Activated naive CD8-positive, alpha-beta T cell treated with anti-CD3 and anti-CD28 coated beads, Interleukin-2, amount 10 ng/mL, durations not matched to agents 7 days and 5 days (primary cell): ENCODE measurements at places on chromosomes 3 and 15.

DNA sequence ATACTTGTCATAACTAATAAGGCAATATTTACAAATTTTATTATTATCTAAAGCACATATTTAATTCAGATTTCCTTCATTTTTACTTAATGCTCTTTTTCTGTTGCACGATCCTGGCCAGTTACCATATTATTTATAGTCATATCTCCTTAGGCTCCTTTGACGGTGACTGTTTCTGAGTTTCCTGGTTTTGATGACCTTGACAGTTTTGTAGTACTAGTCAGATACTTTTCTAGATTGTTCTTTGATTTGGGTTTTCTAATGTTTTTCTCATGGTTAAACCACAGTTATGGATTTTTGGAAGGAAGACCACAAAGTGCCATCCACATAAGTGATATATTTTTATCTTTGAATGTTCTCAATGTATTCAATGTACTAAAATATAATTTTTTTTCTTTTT is 171.0 kb upstream of the NANOGP8 start:
- no peak overlapping the region for H3K4me3 ChIP-seq
- no peaks in the 10 kb centered on the region for H3K27me3 ChIP-seq
- DNase-seq = no peak
- H3K36me3 ChIP-seq = no peaks in the 10 kb centered on the region

GRCh38 chr15:82648257-82649103 is 1.3 kb upstream of the CPEB1 start:
- peaks cover 59% of the 10 kb centered on the region for H3K27me3 ChIP-seq
- DNase-seq = no peak
- no peak overlapping the region for H3K27ac ChIP-seq
- H3K4me3 ChIP-seq = peak overlapping the region; percentile 32
- H3K36me3 ChIP-seq = no peaks in the 10 kb centered on the region

DNA sequence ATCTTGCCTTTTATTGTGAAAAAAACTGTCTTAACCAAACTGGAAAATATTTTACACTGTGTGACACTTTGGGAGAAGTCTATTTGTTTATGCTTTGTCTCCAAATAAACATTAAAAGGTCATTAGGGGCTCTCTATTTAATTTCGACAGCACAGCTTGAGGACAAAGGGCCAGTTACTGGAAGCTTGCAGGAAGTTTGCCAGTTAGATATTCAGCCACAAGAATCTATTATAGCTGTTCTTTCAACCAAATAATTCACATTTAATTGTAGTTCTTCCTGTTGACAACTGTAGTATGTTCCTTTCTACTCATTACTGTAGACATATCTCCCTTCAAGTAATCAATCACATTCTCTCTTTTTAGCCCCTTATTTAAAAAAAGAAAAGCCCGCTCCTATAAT is 6.1 kb downstream of the CP start:
- peaks cover 2% of the 10 kb centered on the region for H3K27me3 ChIP-seq
- H3K27ac ChIP-seq = no peak overlapping the region
- H3K4me3 ChIP-seq = no peak overlapping the region
- DNase-seq = no peak
- peaks cover 1% of the 10 kb centered on the region for H3K36me3 ChIP-seq
- H3K4me1 ChIP-seq = no peaks in the 10 kb centered on the region

- no peak overlapping the region for H3K4me3 ChIP-seq
- H3K36me3 ChIP-seq = no peaks in the 10 kb centered on the region
- H3K27me3 ChIP-seq = peaks cover 4% of the 10 kb centered on the region
- DNase-seq = no peak
Measured at GRCh38 chr15:96702589-96702988, 372.1 kb downstream of the NR2F2 start.

DNA sequence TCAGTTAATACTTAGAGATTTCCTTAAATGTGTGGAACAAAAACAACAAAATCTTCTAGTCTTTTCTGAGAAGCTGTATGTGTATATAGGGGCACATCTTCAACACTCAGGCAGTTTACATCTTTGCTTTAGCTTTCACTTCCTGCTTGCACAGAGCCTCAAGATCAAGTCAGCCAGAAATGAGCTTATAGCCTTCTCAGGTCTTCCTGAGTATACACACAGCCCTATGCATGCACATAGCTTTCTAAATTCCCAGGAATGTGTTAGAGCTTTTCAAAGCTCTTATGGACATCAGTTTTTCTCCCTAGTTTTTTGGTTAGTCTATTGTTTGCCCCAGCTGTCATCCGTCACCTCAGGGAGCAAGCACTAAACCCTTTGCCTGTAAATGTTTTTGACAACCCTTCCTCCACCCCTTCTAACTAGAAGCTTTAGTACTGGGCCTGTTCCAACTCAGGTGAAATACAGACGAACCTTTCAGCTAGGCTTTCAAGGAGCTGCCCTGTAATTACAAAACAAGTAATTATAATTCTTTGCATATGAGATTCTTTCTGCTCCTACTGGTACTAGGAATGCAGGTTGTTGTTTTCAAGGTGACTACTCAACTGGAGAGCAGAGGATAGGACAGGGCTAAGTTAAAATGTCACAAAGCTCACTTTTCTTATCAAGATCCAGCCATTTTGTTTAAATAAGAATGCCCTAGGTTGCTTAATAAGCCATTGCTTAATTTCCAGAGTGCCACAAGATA is 22.6 kb upstream of the MTMR10 start:
- no peak for DNase-seq
- peaks cover 21% of the 10 kb centered on the region for H3K4me1 ChIP-seq
- peaks cover 2% of the 10 kb centered on the region for H3K27me3 ChIP-seq
- H3K36me3 ChIP-seq = peaks cover 17% of the 10 kb centered on the region
- peak overlapping the region; percentile 38 for H3K4me3 ChIP-seq

- H3K36me3 ChIP-seq = no peaks in the 10 kb centered on the region
- H3K4me3 ChIP-seq = no peak overlapping the region
- H3K27me3 ChIP-seq = peaks cover 9% of the 10 kb centered on the region
- H3K4me1 ChIP-seq = no peaks in the 10 kb centered on the region
- DNase-seq = no peak
Measured at GRCh38 chr3:124325248-124325647, 333.3 kb upstream of the ROPN1 start.

DNA sequence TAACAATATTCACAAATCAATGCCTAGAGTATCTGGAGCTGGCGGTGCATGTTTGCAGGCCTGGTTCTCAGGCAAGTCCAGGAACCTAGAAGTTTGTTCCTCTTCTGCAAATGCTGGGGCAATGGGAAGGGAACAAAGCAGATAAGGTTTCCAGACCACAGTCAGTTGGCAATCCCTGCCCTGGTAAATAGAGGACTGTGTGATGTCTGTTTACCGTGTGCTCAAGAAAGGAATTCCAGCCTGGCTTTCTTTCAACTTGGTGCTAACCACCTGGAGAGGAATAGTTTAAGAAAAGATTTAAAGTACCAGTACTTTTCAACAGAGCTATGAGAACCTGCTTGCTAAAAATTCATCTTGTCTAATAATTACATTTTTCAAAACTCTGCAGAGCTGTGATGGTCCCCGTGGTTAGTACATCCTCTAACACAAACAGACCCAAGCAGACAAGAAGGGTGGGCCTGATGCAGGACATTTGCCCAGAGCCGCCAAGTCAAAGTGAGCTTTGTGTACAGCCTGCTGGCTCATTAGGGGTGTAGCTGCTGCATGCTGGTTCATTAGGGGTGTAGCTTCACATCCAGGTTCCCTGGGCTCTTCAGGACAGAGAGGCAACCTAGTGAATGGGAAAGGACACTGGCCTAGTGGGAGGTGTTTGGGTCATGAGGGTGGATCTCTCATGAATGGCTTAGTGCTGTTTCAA is 220.5 kb downstream of the SQOR start:
- no peaks in the 10 kb centered on the region for H3K4me1 ChIP-seq
- no peak for DNase-seq
- H3K4me3 ChIP-seq = no peak overlapping the region
- H3K36me3 ChIP-seq = no peaks in the 10 kb centered on the region
- H3K27me3 ChIP-seq = no peaks in the 10 kb centered on the region

DNA sequence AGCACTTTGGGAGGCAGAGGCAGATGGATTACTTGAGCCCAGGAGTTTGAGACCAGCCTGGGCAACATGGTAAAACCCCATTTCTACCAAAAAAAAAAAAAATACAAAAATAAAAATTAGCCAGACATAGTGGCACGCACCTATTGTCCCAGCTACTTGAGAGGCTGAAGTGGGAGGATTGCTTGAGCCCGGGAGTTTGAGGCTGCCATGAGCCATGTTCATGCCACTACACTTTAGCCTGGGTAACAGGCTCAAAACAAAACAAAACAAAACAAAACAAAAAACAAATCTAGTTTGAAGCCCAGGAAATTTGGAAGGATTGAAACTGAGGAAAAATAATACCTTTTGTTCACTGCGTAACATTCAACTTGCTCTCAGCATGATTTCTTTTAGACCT is 16.6 kb downstream of the TMOD3 start:
- H3K27me3 ChIP-seq = no peaks in the 10 kb centered on the region
- peaks cover 40% of the 10 kb centered on the region for H3K4me1 ChIP-seq
- peak overlapping the region; percentile 23 for H3K4me3 ChIP-seq
- DNase-seq = no peak
- H3K36me3 ChIP-seq = peaks cover 19% of the 10 kb centered on the region

GRCh38 chr15:35979608-35980007 is 433.6 kb upstream of the DPH6 start:
- H3K36me3 ChIP-seq = no peaks in the 10 kb centered on the region
- H3K27me3 ChIP-seq = no peaks in the 10 kb centered on the region
- DNase-seq = no peak
- H3K4me1 ChIP-seq = no peaks in the 10 kb centered on the region
- H3K4me3 ChIP-seq = no peak overlapping the region

GRCh38 chr3:105868431-105868741 is 426 bp downstream of the CBLB start:
- DNase-seq = no peak
- H3K36me3 ChIP-seq = peaks cover 33% of the 10 kb centered on the region
- peak overlapping the region; percentile 93 for H3K4me3 ChIP-seq
- peak overlapping the region; percentile 98 for H3K27ac ChIP-seq

- no peak overlapping the region for H3K4me3 ChIP-seq
- DNase-seq = no peak
- H3K4me1 ChIP-seq = peaks cover 16% of the 10 kb centered on the region
- H3K36me3 ChIP-seq = peaks cover 40% of the 10 kb centered on the region
- no peaks in the 10 kb centered on the region for H3K27me3 ChIP-seq
Measured at GRCh38 chr3:71560665-71561064, 22.9 kb downstream of the FOXP1 start.

- H3K27me3 ChIP-seq = peaks cover 2% of the 10 kb centered on the region
- no peak for DNase-seq
- H3K27ac ChIP-seq = no peak overlapping the region
- H3K4me1 ChIP-seq = peaks cover 6% of the 10 kb centered on the region
- H3K4me3 ChIP-seq = no peak overlapping the region
Measured at GRCh38 chr15:98519767-98520550, 128.4 kb upstream of the IGF1R start.
